GM23338 (cell line): ENCODE measurements at places on chromosomes 7 and 10. TPM values are rescaled to one million over a fixed set of nuclear protein-coding genes. Genes with fewer than 3 reads are reported as not detected.

- H3K36me3 ChIP-seq: peaks cover 48% of the 10 kb centered on the region
- no peaks in the 10 kb centered on the region for H3K4me1 ChIP-seq
- DNase-seq: no peak
- no peak overlapping the region for H3K27ac ChIP-seq
- H3K4me3 ChIP-seq: no peak overlapping the region
- H3K27me3 ChIP-seq: no peaks in the 10 kb centered on the region
Observed at GRCh38 chr7:36448781-36449379, 59.2 kb downstream of the ANLN start.

DNA sequence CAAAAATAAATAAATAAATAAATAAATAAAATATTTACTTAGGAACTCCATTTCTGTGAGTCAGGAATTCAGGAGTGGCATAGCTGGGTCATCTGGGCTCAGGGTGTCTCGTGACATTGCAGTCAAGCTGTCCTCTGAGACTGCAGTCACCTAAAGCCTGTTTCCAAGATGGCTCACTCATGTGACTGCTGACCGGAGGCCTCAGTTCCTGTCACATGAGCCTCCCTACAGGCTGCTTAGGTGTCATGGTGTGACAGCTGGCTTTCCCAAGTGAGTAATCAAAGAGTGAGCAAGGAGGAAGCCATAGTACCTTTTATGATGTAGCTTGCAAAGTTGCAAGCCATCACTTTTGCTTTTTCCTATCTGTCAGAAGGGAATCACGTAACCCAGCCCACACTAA lies 128.6 kb upstream of the KCTD7 start:
- peak; percentile 33 for DNase-seq
- no peaks in the 10 kb centered on the region for H3K36me3 ChIP-seq
- H3K27ac ChIP-seq: no peak overlapping the region
- no peaks in the 10 kb centered on the region for H3K4me1 ChIP-seq
- no peak overlapping the region for H3K4me3 ChIP-seq
- no peaks in the 10 kb centered on the region for H3K27me3 ChIP-seq

- no peaks in the 10 kb centered on the region for H3K4me1 ChIP-seq
- H3K36me3 ChIP-seq: no peaks in the 10 kb centered on the region
- H3K27me3 ChIP-seq: no peaks in the 10 kb centered on the region
- H3K27ac ChIP-seq: no peak overlapping the region
Observed at GRCh38 chr7:93856323-93856722, 34.2 kb downstream of the TFPI2 start.

DNA sequence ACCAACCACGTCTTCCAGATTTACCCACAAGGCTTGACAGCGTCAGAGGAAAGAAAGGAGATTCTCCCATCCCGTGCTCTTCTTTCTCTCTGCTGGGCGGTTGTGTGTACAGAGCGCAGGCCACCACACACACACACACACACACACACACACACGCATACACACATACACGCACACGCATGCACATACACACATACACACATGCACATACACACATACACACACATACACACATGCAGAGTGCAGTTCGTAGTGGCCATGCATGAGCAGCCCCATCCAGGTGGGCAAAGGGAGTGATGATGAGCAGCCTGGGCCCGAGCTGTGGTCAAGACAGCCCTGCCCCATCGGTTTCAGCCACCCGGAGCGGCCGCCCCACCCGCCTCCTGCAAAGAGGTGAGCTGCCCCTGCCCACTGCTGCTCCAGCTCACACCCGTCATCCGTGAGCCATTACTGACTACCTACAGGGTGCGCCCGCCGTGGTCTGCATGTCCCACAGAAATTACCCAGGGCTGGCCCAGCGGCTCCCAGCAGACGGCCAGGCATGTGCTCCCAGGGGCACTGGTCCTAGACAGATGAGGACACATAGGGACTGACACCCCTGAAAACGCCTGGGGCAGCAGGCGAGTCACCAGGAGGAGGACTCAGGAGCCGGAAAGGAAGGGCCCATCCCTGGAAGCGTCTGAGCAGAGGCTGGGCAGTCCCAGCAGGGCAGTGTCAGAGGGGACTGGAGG lies 69.6 kb downstream of the ASB13 start:
- H3K4me3 ChIP-seq: no peak overlapping the region
- H3K27me3 ChIP-seq: no peaks in the 10 kb centered on the region
- no peaks in the 10 kb centered on the region for H3K4me1 ChIP-seq
- DNase-seq: no peak

DNA sequence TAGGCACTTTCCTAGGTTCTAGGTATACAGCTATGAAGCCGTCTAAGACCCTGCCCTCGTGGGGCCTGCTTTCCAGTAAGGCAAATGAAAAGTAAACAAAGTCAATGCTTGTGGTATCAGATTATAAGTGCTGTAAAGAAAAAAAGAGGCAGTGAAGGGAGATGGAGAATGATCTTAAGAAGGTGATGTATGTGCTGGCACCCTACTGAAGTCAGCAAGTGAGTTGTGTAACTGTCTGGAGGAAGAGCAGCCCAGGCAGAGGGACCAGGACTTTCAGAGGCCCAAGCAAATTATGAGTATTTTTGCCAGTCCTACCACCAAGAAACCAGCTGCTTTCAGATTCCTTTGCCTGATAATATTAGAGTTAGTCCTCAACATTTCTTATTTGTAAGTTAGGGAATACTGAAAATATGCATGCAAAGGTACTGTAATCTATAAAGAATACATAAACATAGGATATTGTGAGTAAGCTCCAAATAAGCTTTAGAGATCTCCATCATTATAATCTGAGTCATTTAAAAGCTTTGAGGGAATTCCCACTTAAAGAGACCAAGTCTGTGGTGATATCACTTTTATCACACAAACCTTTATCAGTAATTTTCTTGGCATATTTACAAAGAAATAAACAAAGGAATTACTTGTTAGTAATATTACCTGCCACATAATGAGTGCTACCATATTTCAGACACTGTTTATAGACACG lies 329.2 kb upstream of the LRGUK start:
- no peak overlapping the region for H3K27ac ChIP-seq
- no peaks in the 10 kb centered on the region for H3K27me3 ChIP-seq
- H3K4me3 ChIP-seq: no peak overlapping the region
- no peaks in the 10 kb centered on the region for H3K36me3 ChIP-seq
- H3K4me1 ChIP-seq: no peaks in the 10 kb centered on the region
- DNase-seq: no peak

GRCh38 chr10:62000726-62001125 lies 99.2 kb downstream of the ARID5B start:
- no peaks in the 10 kb centered on the region for H3K4me1 ChIP-seq
- H3K4me3 ChIP-seq: no peak overlapping the region
- H3K36me3 ChIP-seq: no peaks in the 10 kb centered on the region
- DNase-seq: no peak

- H3K36me3 ChIP-seq: no peaks in the 10 kb centered on the region
- H3K27ac ChIP-seq: no peak overlapping the region
- peaks cover 48% of the 10 kb centered on the region for H3K4me1 ChIP-seq
- no peak overlapping the region for H3K4me3 ChIP-seq
- H3K27me3 ChIP-seq: peaks cover 100% of the 10 kb centered on the region
Observed at GRCh38 chr7:69615685-69616084, 17.4 kb downstream of the AUTS2 start.

- no peak overlapping the region for H3K27ac ChIP-seq
- no peak overlapping the region for H3K4me3 ChIP-seq
- no peaks in the 10 kb centered on the region for H3K27me3 ChIP-seq
- H3K4me1 ChIP-seq: no peaks in the 10 kb centered on the region
- no peak for DNase-seq
Observed at GRCh38 chr7:156004265-156005201, 192.3 kb upstream of the SHH start.

- no peaks in the 10 kb centered on the region for H3K27me3 ChIP-seq
- H3K4me1 ChIP-seq: no peaks in the 10 kb centered on the region
- no peak overlapping the region for H3K4me3 ChIP-seq
Observed at GRCh38 chr10:121167534-121168243, 316.5 kb downstream of the WDR11 start.

GRCh38 chr7:90625562-90625961 lies 29.4 kb downstream of the CDK14 start:
- peaks cover 66% of the 10 kb centered on the region for H3K4me1 ChIP-seq
- H3K36me3 ChIP-seq: no peaks in the 10 kb centered on the region
- H3K4me3 ChIP-seq: peak overlapping the region; percentile 17
- H3K27me3 ChIP-seq: 0 out of 2 replicates have a peak, but pooled peaks cover 4% of the 10 kb centered on the region
- peak; percentile 80 for DNase-seq

DNA sequence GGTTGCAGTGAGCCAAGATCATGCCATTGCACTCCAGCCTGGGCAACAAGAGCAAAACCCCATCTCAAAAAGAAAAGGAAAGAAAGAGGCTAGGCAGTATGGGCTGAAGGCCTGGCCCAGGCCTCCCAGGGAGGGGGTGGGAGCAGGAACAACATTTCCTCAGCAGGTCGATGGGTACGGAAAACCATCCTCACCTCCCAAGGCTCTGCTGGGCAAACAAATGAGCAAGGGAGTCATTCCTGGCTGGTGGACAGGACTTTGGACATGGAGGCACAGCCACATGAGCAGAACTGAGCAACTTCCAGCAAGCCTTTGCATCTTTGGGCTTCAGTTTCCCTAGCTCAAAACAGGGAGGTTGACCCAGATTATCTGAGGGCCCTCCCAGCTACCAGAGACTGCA lies 13.0 kb downstream of the OGDHL start:
- H3K4me1 ChIP-seq: no peaks in the 10 kb centered on the region
- DNase-seq: no peak
- no peak overlapping the region for H3K4me3 ChIP-seq
- H3K27me3 ChIP-seq: no peaks in the 10 kb centered on the region

GRCh38 chr7:50266635-50267386 lies 37.7 kb upstream of the IKZF1 start:
- H3K27ac ChIP-seq: no peak overlapping the region
- H3K36me3 ChIP-seq: no peaks in the 10 kb centered on the region
- H3K27me3 ChIP-seq: no peaks in the 10 kb centered on the region
- peaks cover 11% of the 10 kb centered on the region for H3K4me1 ChIP-seq
- H3K4me3 ChIP-seq: no peak overlapping the region

- no peak for DNase-seq
- H3K27ac ChIP-seq: no peak overlapping the region
- no peaks in the 10 kb centered on the region for H3K4me1 ChIP-seq
- no peaks in the 10 kb centered on the region for H3K27me3 ChIP-seq
Observed at GRCh38 chr7:16626388-16626787, 19.2 kb downstream of the ANKMY2 start.

GRCh38 chr10:81027223-81027622 lies 489.5 kb downstream of the SH2D4B start:
- no peaks in the 10 kb centered on the region for H3K4me1 ChIP-seq
- no peak for DNase-seq
- H3K27ac ChIP-seq: no peak overlapping the region
- no peaks in the 10 kb centered on the region for H3K36me3 ChIP-seq
- no peaks in the 10 kb centered on the region for H3K27me3 ChIP-seq

DNA sequence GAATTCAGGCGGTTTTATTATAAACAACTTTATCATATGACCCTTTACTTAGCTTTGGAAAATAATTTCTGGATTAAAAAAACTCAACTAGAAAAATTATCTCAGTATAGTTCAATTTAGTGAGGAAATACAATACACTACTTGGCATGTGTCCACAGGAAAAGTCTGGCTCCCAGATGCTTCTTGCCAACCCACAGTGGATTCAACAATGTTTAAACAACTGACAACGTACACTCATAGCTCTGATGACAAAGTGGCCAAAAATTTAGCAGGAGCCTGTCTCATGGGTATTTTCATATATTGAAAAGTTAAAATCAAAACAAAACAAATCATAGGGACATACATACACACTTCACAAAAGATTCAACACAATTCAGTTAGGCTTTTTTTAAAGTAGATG lies 158.8 kb downstream of the SKAP2 start:
- no peaks in the 10 kb centered on the region for H3K4me1 ChIP-seq
- no peak overlapping the region for H3K4me3 ChIP-seq
- DNase-seq: no peak
- no peak overlapping the region for H3K27ac ChIP-seq
- no peaks in the 10 kb centered on the region for H3K36me3 ChIP-seq

DNA sequence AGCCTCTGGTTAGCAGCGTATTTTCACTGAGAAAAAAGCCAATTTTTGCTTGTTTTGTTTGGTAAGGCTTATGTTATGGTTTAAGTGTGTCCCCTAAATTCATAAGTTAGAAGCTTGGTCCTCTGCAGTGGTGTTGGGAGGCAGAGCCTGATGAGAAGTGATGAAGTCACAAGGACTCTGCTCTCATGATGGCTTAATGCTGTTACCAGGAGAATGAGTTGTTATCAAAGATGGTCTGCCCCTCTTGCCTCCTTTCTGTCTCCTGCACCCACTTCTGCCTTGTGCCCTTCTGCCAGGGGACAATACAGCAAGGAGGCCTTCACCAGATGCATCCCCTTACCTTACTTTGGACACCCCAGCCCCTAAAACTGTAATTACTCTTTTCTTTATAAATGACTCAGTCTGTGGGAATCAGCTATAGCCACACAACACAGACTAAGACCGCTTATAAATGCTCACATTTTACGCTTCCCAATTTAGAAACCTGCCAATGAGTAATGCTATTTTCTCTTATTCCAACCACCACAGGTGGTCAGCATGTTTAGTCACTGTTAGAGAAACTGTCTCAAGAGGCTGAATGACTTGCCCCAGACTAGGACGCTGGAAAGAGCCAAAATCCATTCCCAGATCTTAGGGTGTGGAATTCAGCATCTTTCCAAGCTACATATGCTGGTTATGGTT lies 6.1 kb upstream of the PKD1L1 start:
- no peak overlapping the region for H3K27ac ChIP-seq
- H3K36me3 ChIP-seq: peaks cover 9% of the 10 kb centered on the region
- no peaks in the 10 kb centered on the region for H3K27me3 ChIP-seq
- peaks cover 6% of the 10 kb centered on the region for H3K4me1 ChIP-seq
- DNase-seq: no peak
- no peak overlapping the region for H3K4me3 ChIP-seq

- no peaks in the 10 kb centered on the region for H3K27me3 ChIP-seq
- no peak overlapping the region for H3K27ac ChIP-seq
- peaks cover 24% of the 10 kb centered on the region for H3K4me1 ChIP-seq
- no peaks in the 10 kb centered on the region for H3K36me3 ChIP-seq
- no peak overlapping the region for H3K4me3 ChIP-seq
Observed at GRCh38 chr10:11539191-11539868, 72.1 kb downstream of the USP6NL start.

DNA sequence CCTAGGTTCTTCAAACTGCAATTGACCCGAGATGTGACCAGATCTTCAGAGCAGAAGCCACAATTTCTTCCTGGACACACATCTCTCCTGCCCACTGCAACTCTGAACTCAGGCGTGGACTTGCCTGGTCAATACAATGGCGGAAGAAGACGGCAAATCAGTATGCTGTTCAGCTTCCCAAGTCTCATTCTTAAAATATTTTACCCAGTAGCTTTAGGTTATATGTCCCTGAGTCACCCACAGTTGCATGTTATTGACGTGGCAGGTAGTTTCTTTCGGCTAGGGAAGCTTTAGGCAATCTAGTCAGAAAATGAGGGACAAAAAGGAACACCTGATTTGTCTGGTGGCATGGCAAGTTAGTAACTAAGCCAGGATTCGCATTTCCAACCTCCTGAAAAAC lies 22.5 kb downstream of the CEP41 start:
- no peaks in the 10 kb centered on the region for H3K27me3 ChIP-seq
- H3K36me3 ChIP-seq: no peaks in the 10 kb centered on the region
- H3K4me1 ChIP-seq: no peaks in the 10 kb centered on the region; the same call in 1 of the 2 replicates
- DNase-seq: no peak

TBX20 gene
- not detected in 2 replicates for polyA plus RNA-seq

EGFR gene
- polyA plus RNA-seq: 1.5 and 1.9 TPM in 2 replicates

CYP26A1 gene
- polyA plus RNA-seq: 0.87 and 1.2 TPM in 2 replicates

CPA5 gene
- not detected in 2 replicates for polyA plus RNA-seq

PLCE1 gene
- polyA plus RNA-seq: 0.49 and 0.58 TPM in 2 replicates

PON1 gene
- 1.2 and 2.1 TPM in 2 replicates for polyA plus RNA-seq

PNLIP gene
- polyA plus RNA-seq: not detected in 2 replicates

TET1 gene
- 32.5 and 37.2 TPM in 2 replicates for polyA plus RNA-seq

HOXA5 gene
- not detected in 2 replicates for polyA plus RNA-seq

FFAR4 gene
- polyA plus RNA-seq: 0.06 TPM in 1 of 2 replicates, not detected in the other

FAM25A gene
- not detected in 2 replicates for polyA plus RNA-seq
